Renal cortex interstitium (tissue), 15 donors: ENCODE measurements at places on chromosomes 13 and 19. TPM values are rescaled to one million over a fixed set of nuclear protein-coding genes. Genes with fewer than 3 reads are reported as not detected.

- DNase-seq = no peak
These were observed 614.4 kb downstream of the LIG4 start for GRCh38 chr13:107600971-107601370.

The MYH14 gene
- polyA plus RNA-seq = 23.1 TPM

DNA sequence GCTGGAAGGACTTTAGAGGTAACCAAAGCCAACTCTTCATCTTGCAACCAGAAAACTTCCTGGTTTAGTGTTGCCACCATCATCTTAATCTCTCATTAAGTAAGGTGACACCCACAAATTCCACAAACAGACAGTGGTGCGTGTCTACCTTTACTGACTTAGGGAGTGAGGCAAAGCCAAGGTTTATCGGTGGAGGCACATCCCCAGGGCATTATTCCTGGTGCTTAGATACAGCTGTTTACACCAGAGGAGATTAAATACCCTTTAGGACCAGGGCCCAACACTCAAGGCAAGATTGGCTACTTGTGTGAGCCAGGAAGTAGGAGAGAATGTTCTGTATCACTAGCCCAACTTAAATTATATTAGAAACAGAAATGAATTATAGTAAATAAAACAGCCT lies 9.5 kb downstream of the STOML3 start:
- DNase-seq = no peak

The LSM4 gene
- 120 TPM for polyA plus RNA-seq
